ENCODE measurements at places on chromosomes 4 and X.
A peak's percentile ranks its signal among the peaks of the same experiment; 100 is the strongest.

DNA sequence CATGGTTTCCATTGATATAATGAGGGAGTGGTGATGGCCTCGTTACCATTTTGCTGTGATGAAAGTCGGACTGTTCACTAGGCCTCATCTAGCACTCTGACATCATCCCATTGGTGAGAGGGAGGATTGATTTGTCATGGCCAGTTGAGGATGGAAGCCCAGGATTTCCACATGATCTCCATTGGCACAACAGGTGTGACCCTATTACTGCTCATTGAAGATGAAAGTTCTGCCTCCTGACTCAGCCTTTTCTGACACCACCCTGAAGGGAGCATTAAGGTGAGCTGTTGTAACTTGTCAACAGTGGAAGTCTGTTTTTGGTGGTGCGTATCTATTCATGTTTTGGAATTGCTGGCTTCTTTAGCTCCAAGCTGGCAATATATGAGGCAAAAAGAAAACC, 144.2 kb downstream of the PABPC4L start:
- DNase-seq, result no peak

DNA sequence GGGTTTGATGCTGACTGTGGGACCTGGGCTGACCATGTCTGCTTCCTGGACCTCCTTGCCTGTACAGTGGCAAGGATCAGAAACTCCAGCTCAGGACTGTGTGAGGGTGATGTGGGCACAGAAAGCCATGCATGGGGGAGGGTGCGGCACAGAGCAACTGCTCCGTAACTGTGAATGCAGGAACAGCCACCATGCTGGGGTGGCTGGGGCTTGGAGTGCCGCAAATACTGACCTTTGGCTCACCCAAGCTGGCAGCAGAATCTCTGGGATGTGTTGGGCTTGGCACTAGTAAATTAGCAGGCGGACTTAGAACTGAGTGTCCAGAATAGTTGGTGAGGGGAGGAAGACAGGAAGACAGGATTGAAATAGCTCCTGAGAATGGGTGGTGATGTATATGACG, 52.0 kb downstream of the DRD5 start:
- no peak for DNase-seq

DNA sequence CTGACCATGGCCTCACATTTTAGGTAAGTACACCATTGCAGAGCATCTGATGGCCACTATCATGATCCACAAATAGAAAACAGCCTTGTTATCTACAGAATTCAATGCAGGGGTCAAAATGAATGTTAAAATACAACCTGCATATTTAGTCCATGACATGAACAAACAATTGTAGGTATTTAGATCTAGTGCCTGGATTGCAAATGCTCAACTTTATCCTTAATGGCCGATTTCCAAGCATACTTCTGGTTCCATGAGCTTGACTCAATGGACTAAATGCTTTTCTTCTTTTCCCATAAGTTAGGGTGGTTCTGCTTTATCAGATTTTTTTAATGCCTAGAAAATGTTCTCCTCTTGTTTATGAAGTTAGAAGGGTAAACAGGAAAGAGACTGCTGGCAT, 139.2 kb upstream of the TTC29 start:
- DNase-seq, result no peak

GRCh38 chrX:148501386-148502066, 1.1 kb downstream of the AFF2 start:
- no peak for DNase-seq

- DNase-seq, result no peak
Observed at GRCh38 chr4:145719752-145720624, 40.0 kb downstream of the C4orf51 start.

DNA sequence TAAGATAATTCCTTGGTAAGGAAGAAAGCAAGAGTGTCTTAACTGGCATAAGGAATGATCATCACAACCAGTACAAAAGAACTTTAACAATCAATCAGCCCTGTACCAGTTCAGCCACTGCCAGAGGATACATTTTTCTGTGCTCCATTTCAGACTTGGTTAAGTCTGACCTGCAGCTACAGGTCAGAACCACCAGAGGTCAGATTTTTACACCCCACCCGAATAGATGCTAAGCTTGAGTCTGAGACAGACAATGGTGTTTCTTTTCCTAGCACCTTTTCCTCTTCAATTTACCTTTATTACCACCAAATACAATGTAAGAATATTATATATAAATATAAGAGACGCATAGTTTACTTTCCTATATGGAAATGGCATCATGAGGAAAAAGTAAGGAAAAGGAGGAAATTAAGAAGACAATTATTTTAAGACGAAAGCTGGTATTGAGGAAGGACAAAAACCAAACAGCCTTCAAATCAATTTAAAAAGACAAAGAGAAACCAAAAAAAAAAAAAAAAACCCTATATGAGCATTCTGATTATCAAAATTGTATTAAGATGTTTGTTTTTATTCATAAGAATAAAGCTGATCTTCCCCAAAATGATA, 215.3 kb upstream of the TTC29 start:
- peak; percentile 38 for DNase-seq

DNA sequence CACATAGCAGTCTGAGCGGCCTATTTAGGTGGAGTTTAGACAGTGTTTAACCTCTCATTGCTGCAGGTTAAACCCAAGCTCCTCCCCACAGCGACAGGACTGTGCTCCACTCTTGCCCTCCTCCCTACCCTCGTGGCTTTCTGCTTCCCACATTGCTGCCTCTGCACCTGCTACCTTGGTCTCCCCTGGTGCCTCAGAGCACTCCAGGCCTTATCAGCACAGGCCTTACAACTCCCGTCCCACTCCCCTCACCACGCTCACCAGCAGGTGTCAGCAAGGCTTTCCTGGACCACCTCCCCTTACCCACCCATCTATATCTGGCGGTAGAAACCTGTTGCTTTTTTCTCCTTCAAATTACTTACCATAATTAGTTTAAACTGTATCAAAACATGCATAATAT, 18.6 kb downstream of the HELT start:
- DNase-seq, result no peak

GRCh38 chrX:130343411-130343810, 3.7 kb downstream of the SLC25A14 start:
- no peak for DNase-seq

DNA sequence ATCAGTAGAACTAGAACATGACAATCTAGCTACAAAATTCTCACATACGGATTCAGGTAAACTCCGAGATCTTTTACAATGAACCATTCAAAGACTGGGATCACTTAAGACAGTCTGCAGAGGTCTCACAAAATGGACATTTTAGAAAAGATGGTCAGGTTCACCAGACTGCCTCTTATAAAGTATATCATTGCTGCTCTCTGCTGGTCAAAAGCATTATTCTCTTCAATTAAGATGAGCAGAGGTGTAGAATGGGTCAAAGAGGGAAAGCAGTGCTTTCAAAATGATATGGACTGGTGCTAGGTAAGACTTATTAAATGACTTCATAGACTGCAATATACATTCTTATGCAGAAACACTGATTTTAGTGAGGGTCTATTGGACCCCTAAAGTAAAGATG, 434.7 kb downstream of the PACRGL start:
- peak; percentile 2 for DNase-seq

- no peak for DNase-seq
Observed at GRCh38 chr4:153684182-153684970, at the start of gene TLR2. Gene TLR2, plus strand, starts transcription at chr4:153684280. Its CDS starts 18,628 bp downstream, at chr4:153702908.

GRCh38 chr4:98642991-98643426, 15.4 kb downstream of the TSPAN5 start:
- DNase-seq, result no peak

DNA sequence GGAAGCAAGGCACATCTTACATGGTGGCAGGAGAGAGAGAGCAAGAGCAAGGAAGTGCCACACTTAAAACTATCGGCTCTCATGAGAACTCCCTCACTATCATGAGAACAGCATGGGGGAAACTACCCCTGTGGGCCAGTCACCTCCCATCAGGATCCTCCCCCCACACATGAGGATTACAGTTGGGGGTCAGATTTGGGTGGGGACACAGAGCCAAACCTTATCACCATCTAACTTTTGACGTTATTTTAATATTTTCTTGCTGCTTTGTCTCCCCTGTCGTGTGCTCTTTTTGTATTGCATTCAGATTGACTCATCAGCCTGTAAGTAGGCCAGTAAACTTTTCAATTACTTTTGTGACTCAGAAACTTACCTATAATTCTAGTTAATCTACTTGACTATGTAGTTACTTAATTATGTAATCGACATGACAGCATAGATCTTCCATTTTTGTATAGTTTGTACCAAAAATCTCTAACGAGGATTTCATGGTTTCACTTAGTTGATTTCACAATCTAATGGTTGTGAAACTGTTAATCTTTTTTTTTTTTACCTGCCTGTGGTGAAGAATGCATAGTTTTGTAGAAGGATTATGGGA, 18.3 kb downstream of the STIM2 start:
- no peak for DNase-seq

DNA sequence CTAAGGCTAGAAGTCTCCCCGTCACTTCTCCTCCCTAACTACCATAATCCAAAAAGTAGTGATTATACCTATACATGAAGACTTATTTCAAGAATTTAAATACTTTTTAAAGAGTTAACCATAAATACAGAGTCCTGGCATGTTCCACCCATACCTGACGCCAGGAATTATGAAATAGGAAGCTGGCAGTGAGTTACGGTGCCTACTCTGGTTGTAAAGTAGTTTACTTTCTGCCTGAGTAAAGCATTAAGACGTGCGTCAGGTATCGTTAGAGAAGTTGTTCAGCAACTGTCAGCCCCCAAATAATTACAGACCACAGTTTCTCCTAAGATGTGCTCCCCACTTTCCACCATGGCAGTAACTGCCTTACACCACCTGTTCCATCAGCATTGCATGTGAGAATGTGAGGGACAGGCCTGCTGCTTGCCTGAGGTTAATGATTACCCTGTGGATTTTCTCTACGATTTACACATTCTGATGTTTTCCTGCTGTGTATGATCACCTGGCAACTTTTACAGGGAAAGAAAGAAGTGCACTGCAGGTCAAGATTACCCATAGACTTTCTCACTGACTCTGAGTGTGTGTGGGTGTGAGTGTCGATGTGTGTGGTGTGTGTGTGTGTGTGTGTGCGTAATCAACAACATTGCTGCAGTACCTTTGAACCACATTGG, 92.3 kb upstream of the SLC7A11 start:
- no peak for DNase-seq

- DNase-seq, result no peak
Observed at GRCh38 chr4:114180481-114180880, 201.0 kb upstream of the ARSJ start.

DNA sequence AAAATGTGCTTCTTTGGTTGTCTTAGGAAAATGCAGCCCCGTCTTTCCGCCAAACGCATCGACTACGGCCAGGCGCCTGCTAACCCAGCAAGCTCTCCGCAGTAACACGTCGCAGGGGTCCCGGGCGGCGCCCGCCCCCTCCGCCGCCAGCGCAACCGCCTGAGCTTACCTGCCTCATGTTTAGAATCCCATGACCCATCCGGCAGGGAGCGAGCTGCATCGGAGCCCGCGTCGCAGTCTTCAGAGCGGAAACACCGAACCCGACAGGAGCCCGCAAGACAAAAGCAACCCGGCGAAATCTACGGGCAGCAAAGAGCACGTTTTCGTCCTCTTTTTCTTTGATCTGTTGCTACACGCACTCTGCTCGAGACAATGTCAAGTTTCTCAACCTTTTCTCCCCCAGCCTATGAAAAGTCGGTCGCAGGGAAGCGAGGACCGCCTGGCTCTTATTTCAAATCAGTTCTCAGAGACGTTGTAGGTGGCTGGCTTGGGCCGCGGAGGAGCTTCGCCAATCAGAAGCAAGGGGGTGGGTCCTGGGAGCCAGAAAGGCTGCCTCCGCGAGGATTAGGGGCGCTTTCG, at the start of gene MID1:
MID1 (minus strand) TSS at position 465 of the 579 bp plus-strand sequence. CDS start 53,038 bp downstream, outside the sequence.
- peak; percentile 52 for DNase-seq

DNA sequence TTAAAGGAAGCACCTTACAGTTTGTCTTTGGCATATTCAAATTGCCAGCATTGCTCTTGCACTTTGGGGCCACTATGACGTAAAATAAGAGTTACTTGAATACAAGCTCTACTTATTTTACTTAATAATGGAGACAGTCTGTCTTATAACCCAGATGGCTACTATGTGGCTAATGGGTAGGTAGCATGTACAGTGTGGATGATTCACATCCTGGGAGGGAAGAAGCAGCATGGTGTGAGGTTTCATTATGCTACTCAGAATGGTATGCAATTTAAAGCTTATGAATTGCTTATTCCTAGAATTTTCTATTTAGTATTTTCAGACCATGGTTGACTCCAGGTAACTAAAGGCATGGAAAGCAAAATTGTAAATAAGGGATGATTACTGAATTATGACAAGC, 761.8 kb upstream of the ATOH1 start:
- DNase-seq, result no peak

Data from midbrain (tissue), 1 donor.